ENCODE measurements at places on chromosomes 4 and X. TPM values are rescaled to one million over a fixed set of nuclear protein-coding genes. Genes with fewer than 3 reads are reported as not detected.
A peak's percentile ranks its signal among the peaks of the same experiment; 100 is the strongest.

RBM3 gene
- total RNA-seq = 178 TPM

GLRA2 gene
- total RNA-seq = 0.38 TPM

BEX2 gene
- 24.3 TPM for total RNA-seq

XPNPEP2 gene
- 1.2 TPM for total RNA-seq

ARHGEF38 gene
- 2.4 TPM for total RNA-seq

SCD5 gene
- 36.6 TPM for total RNA-seq

FAM184B gene
- 0.12 TPM for total RNA-seq

PABPC5 gene
- 3.1 TPM for total RNA-seq

GNRHR gene
- total RNA-seq = not detected

SYNPO2 gene
- total RNA-seq = 22.9 TPM

TCEAL1 gene
- total RNA-seq = 22.3 TPM

DNA sequence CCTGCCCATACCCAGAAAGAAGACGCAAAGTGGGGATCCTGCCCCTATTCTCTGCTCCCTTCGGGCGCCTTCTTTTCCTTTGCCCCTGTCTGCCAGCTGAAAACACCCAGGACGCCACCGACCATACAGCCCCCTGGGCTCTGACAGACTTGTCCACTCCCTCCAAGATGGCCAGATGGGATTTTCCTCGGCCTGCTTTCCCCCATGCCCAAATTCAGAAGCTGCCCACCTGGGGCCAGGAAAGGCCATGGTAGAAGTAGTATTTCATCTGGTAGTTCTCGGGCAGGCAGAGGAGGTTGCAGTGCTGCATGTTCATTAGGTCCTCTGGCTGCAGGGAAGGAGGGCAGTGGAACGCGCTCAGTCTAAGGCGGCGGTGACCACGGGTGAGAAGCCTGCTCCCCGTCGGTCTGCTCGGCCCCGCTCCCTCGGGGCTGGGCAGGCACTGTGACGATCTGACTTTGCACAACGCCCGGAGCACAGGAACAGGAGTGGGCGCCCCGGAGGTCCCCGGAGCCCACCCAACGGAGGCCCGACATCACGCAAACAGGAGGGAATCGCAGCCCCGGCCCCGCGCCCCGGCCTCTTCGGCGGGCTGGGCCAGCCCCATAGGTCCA is 582 bp downstream of the NAA10 start:
- no peak for DNase-seq

DNA sequence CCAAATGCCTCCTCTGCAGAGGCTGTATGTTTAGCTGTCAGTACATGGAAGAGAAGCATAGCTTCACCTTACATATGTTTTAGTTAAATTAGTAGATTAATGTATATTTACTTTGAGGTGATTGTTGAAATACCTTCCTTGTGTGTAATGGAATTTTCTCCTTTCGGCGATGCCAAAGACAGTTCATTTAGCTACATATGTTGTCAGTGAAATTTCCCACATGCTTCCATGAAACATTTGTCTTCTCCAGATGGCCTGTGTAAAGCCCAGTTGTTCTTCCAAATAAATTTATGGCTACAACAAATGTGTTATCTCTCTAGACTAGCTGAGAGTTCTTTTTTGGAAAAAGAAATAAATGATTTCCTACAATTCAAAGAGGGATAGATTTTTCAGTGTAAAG is 95.2 kb downstream of the GPAT3 start:
- no peak for DNase-seq

DNA sequence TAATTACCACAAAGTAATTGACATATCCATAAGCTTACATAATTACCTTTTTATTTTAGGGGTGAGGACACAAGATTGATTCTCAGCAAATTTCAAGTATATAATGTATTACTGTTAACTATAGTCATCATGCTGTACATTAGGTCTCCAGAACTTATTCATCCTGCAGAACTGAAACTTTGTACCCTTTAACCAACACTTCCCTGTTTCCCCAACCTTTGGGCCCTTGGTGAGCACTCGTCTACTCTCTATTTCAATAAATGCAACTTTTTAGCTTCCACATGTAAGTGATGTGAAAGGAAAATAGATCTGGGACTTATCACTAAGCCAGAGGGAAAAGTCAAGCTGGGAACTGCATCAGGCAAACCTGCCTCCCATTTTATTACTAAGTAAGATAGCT is 33.6 kb upstream of the CCNG2 start:
- no peak for DNase-seq

DNA sequence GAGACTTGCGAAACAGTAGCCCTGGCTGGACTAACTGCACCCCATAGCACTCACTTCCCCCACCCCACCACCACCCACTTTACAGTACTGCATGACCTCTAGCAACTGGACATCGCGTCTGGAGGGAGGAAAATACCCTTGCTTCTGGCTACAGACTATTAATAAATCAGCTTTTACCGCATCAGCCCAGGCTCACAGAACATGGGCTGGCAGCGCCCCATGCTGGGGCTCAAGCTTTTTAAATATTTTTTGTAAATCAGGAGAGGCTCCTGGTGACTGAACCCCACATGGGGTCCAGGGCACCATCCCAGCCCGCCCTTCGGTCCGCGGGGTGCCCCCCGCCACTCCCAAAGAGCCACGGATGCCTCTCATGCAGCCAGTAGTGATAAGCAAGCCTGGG is 2.7 kb downstream of the HS6ST2 start:
- DNase-seq = no peak

DNA sequence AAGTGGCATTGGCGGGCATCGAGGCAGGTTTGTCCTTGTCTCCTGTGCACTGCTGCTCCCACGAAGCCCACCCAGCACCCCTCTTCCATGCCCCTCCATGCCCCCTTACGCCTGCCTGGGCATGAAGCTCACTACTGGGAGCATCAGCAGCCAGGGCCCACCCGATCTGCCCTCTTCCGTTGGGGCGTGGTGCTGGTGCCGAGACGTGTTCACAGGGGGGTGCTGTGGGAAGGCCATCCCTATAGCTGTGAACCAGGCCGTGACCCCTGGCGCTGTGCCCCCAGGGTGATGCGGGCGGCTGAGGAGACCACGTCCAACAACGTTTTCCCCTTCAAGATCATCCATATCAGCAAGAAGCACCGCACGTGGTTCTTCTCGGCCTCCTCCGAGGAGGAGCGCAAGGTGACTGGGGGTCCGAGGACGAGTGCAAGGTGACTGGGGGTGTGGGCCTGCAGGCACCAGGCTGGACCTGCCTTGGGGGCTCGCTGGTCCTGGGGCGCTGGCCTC is 19.3 kb upstream of the ADD1 start:
- no peak for DNase-seq

DNA sequence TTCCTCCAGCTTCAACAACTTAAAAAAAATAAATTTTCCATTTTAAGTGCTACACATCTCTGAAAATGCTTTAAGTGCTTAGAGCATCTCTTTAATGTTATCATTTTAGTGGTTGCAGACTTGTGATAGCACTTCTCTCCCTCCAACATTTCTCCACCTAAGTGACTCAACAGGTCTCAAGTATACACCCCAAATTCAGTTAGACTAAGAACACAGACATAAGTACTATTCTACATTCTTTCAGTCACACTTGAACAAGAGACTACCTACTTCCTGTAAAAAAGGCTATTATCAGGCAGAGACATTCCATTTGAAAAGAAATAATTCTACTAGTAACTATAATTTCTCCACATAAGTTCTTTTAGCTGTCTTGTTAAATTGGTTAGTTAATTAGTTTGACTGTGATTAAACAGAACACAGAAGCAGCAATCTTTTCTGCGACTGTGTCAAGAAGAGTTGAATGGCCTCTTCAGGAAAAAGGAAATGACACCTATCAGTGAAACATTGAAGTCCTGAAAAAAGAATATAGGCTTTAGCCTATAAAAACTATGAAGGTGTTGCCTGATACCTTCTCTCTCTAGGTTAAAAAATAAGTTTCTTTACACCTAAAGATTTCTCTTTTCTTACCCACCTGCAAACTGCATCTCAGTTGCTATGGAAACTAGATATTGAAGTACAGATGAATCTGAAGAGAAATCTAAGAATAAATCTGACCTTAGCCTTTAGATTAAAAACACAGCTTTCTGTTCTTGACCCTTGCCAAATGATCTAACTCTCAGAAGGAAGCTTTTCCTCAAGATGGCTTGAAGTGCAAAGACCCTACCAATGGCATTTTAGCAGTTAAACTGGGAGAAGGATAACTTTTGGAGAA is 18.0 kb downstream of the NAF1 start:
- no peak for DNase-seq

- DNase-seq = no peak
Observed at GRCh38 chr4:34193451-34194154, 2050.7 kb downstream of the ARAP2 start.

DNA sequence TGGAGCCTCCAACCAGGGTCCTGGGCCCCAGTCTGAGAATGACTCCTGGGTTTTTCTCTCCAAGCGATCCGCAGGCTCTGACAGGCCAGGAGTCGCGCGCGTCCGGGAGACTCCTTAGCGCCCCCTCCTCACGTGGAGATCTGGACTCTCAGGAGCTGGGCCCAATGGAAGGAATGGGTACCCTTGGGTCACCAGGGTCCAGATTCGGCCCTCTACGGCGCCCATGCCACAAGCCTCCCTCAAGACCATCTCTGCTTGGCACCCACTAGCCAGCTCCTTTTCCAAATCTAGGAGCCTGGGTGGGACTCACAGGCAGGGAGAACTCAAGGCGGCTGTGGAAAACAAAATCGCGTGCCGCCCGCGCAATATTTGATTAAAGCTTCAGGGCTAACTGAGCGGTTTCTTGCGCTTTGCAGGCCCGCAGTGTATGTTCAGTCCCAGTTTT is 7.1 kb downstream of the HAND2 start:
- DNase-seq = no peak

DNA sequence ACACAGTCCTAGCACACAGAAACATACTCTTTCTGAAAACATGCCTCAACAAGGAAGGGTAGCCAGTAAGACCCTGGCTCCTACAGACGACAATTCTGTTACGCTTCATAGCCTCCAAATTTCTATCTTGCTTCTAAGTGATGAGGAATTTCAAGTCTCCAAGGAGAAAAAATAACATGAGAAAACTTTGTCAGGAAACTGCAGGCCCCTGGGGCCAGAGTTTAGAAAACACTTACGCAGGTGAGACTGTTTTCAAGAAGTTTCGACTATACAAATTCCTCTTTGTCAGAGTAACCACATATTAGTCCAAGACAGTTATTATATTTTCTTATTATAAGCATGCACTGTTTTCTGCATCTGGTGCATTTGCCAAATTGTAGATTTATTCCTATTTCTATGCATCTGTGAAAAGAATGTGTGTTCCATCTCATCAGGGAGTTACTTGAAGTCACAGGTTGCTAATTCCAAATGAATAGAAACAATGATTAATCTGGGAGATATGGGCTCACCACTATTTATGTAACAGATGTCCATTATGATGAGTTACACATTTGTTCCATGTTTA is 30.3 kb upstream of the HCCS start:
- DNase-seq = no peak

- no peak for DNase-seq
Observed at GRCh38 chr4:163550869-163551267, 56.4 kb downstream of the TMA16 start.

- no peak for DNase-seq
Observed at GRCh38 chr4:168825975-168826374, 184.1 kb downstream of the CBR4 start.

DNA sequence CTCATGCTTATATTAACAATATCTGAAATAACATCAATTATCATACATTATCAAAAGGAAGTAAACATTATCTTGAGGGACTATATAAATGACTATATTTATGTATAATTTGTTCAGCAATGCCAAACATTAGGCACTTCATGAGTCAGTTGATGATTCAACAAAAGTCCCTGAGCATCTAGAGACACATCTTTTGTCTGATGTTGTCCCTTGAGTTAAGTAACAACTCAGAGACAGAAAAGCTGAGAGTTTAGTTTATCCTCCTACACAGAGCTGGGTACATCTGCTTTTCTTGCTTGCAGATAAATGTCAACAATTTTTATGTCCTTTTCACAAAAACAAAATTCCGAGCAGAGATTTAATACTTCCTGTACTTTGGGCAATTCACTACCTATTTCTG is 311.1 kb downstream of the INPP4B start:
- DNase-seq = no peak

DNA sequence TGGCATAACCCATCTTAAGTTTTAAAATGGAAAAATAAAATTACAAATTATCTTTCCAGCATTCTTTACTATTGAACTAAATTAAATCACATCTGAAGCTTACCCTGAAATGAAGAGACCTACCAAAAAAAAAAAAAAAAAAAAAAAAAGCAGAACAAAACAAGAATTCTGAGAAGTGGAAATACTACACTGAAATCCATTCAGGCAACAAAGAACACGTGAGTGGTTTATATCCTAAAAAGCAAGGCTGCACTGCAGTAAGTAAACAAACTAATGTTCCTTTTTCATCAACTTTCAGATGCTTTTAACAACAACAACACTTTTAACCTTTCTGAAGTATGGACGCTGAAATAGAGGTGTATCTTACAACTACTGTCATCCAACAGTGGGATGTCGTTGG is 7.5 kb downstream of the FRYL start:
- no peak for DNase-seq

GRCh38 chr4:2298532-2298991 is 36.7 kb upstream of the MXD4 start:
- peak; percentile 65 for DNase-seq

DNA sequence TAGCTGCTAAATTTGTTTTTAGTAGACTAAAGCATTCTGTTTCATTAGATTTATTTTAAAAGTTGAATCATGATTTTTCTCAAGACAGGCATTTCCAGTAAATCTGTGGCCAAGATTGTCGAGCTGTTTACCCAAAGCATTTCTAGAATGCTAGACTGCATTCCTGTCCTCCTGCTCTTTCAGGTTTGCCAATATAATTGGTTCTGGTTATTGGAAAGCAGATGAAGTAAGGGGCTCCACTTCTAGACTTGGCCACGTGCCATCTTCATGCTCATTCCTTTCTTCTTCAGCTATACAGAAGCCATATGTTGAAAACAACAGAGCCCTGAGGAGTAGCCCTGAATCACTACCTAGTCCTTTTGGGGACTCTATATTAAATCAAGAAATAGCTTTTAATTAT is 62.5 kb downstream of the PGRMC2 start:
- no peak for DNase-seq

GRCh38 chrX:67601771-67602170 is 58.0 kb downstream of the AR start:
- no peak for DNase-seq

- no peak for DNase-seq
Observed at GRCh38 chrX:129998021-129998420, 15.6 kb downstream of the BCORL1 start.

All from type B pancreatic cell (in vitro differentiated cells).